Mesenteric fat pad (tissue), 1 donor: ENCODE measurements at places on chromosomes 2 and 18.

- DNase-seq = no peak
Measured at GRCh38 chr2:2183176-2183575, 147.9 kb downstream of the MYT1L start.

DNA sequence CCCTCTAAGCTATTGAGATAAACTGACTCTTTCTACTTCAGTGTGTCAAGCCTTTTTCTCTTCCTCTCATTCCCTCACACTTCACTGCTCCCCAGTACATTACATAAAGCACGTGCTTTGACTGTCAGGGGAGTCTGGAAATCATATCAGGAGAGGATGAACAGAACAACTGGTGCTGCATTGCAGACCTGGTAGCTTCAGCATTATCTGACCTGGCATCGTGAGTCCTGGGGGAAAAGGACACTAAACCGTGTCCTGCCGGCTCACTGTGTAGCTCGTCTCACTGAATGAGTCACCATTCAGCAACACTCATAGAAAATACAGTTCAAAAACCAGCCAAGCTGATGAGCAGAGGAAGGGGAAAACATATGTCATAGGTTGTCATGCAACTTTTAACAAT lies 108.5 kb upstream of the UNC80 start:
- no peak for DNase-seq

GRCh38 chr2:94984964-94985575 lies 40.4 kb upstream of the MAL start:
- DNase-seq = no peak

DNA sequence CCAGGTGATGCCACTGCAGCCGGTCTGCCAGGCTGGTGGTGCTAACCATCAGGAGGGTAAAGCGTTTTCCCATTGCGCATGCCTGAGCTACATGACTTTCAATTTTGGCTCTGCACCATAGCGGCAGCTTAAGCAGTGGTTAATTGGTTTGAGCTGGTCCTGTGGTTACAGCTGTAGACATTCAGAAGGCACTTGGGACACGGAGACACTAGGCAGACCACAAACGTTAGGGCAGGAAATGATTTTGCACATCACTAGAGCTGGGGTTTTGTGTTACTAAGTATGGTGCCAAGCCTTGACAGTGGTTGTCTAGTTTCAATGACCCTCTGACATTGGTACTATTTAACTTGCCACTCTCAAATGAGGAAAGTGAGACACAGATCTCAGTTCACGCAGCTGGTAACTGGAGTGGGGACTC lies 28.9 kb upstream of the CNOT11 start:
- no peak for DNase-seq

GRCh38 chr2:64485961-64486360 lies 32.0 kb downstream of the LGALSL start:
- no peak for DNase-seq

DNA sequence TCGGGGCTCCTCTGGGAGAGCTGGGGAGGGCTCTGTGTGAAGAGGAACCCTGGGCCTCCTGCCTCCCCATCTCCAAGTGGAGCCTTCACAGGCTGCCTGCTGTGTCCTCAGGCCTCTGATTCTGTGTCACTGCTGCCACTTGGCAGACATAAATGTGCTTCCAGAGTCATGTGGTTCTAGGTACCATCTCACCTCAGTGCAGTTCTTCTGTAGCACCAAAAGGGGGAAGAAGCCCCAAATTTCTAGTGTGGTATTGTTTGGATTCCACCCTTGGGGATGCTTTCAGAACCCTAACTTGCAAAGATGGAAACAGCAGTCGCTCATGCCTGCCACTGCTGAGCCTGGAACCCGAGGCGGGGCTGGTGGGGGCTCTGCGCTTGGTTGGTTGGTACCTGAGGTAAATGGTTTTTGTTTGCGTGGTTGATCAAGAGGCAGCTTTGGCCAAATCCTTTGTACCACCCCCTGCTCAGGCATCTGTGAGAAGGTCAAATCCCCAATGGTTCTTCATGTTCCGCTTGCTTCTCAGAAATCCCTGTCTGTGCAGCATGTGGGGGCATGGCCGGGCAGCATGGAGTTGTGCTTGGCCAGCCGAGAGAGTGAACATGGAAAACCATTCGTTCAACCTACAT lies 27.5 kb downstream of the COA5 start:
- DNase-seq = no peak

DNA sequence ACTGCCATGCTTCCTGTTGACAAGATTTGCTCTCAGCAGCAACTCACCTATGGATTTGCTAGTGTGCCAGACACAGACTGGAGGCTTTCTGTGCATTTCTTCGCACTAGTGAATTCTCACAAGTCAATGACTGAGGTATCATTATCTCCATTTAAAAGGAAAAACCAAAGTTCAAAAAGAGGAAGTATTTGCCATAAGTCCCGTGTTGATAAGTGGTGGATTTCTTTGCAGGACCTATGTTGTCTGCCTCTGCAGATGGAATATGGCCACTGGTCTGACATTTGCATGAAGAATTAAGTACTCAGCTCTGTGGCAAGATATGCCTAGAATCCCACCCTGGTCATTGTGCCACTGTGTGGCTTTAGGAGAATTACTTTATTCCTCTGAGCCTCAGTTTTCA lies 299.6 kb downstream of the PAX3 start:
- DNase-seq = no peak

- no peak for DNase-seq
Measured at GRCh38 chr18:45232061-45232460, 383.2 kb upstream of the SLC14A2 start.

DNA sequence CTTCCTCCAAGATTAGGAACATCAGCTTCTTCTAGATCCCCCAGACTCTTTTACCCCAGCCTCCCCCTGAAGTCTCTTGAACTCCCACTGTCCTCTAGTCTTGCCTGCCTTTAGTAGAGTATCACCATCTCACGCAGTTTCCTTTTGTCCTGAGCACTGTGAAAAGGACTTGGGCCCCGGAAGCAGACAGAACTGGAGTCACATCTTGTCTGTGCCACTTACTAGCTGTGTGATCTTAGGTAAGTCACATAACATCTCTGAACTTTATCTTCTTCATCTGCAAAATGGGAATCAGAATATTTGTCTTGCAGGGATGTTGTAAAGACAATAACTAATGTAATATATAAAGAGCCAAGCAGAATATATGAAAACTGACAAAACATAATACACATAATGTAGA lies 8.4 kb upstream of the TRABD2A start:
- DNase-seq = no peak

GRCh38 chr2:48007699-48008268 lies 101.5 kb upstream of the FBXO11 start:
- DNase-seq = no peak

- no peak for DNase-seq
Measured at GRCh38 chr2:233489666-233490065, 76.9 kb downstream of the USP40 start.

- no peak for DNase-seq
Measured at GRCh38 chr2:135825550-135826176, 11.3 kb downstream of the LCT start.

GRCh38 chr2:176819306-176819705 lies 393.3 kb upstream of the HNRNPA3 start:
- DNase-seq = no peak

DNA sequence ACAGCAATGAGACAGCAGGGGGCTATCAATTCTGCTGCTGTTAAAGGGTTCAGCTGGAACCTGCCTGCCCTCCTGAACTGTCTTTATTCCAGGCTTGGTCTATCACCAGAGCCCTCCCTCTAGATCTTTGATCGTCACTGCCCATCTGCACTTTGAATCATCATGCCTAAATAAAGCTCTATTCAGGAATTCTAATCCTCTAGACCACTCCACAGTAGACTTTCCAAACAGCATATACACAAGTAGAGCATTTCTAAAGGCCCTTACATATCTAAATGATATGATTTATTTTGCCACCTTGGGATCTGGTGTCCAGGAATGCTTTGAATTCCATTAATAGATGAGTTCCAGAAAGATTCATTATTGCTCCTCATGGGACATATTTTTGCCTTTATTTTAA lies 542.1 kb upstream of the SYT4 start:
- DNase-seq = no peak

- no peak for DNase-seq
Measured at GRCh38 chr18:8990276-8991031, 112.0 kb upstream of the NDUFV2 start.

DNA sequence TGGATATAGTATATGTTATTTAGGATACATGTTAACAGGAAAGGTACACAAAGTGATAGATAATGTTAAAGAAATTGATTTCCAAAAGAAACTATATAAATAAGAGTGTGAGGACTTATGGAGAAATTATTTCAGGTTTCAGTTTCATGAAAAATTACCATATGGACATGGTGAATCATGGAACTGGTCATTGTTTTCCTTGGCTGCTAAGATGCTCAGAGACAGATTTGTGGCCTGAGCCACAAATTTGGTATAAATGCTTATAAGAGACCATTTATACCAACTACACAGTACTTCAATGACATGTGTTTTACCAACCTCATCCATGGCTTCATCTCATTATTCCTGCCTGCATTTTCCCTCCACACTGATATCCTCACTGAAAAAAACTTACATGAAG lies 188.1 kb downstream of the FMNL2 start:
- DNase-seq = no peak

DNA sequence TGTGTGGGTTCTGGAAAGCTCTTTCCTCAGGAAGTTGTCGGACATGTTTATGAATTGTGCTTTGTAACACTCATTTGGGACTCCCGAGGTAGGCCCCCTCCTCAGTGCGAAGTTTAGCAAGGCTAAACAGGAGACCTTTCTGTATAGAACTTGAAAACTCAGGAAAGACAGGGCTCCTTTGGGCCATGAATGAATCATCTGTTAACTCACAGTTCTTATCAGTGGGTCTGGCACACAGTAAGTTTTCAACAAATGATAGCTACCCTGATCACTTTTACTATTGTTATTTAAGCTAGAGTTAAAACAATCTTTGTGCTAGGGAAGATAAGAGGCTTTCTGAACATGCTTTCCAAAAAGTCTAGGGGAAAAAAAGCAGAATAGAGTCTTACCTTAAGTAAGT lies 430.5 kb upstream of the ETAA1 start:
- DNase-seq = no peak

DNA sequence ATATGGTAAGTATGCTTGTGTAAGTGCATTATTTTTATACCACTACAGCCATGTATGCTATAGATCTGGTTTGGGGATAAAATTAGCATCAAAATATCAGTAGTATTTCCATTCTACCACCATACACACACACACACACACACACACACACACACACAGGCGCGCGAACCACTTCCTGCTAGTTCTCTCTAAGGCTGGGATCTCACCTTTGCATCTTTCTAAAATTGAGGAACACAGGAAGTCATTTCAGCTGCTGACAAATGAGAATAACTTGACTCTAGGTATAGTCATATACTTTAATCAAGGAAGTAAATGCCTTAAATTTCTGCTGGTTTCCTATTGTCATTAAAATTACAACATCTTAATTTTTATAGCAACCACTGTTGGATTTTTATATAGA lies 72.5 kb downstream of the RBM43 start:
- DNase-seq = no peak

GRCh38 chr2:128359841-128360240 lies 41.2 kb upstream of the HS6ST1 start:
- peak; percentile 78 for DNase-seq

- DNase-seq = no peak
Measured at GRCh38 chr18:70384181-70384790, 95.4 kb downstream of the SOCS6 start.

- DNase-seq = no peak
Measured at GRCh38 chr18:26255695-26256622, 29.7 kb downstream of the TAF4B start.

- DNase-seq = no peak
Measured at GRCh38 chr18:27948986-27949385, 227.9 kb downstream of the CDH2 start.

DNA sequence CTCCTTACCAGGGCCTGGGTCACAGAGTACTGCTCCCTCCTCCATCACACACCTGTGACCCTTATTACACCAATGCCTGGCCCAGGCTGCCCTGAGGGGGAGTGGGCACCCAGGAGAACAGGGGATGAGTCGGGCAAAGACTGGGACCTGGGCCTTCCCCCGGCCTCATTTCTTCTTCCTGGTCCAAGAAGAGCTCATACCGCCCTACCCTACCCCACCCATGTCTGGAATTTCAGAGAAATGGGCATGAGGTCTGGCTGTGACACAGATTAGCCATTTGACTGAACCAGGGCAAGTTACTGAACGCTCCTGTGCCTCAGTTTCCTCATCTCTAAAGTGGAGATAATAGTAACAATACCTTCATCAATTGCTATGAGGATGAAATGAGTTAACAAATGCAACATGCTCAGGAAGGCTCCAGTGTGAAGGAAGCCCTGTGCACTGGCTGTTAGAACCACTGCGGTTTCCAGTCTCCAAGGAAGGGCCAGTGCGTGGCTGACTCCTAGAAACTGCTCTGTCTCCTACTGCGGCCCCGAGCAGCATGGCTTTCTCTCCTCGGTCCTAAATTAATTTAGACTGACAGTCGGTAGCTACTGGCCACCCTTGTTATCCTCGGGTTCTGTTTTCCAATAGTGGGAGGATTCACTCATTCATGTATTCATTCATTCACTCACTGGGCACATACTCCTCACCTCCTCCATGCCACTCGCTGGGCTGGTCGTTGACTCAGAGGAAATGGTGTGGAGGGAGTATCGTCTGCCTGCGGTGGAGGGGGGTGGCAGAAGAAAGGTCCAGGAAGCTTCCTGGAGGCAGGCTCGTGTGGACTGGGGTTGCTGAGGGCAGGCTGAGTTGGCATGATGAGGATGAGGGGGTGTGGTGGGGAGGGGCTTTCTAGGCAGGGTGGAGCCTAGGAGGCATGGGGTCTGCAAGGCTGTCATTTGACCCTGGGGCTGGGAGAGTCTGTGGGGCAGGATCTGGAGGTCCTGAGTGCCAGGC lies 175.6 kb downstream of the GLI2 start:
- DNase-seq = no peak

GRCh38 chr2:172845028-172845630 lies 109.5 kb downstream of the RAPGEF4 start:
- DNase-seq = no peak

GRCh38 chr2:8786463-8786862 lies 51.0 kb downstream of the KIDINS220 start:
- DNase-seq = no peak

DNA sequence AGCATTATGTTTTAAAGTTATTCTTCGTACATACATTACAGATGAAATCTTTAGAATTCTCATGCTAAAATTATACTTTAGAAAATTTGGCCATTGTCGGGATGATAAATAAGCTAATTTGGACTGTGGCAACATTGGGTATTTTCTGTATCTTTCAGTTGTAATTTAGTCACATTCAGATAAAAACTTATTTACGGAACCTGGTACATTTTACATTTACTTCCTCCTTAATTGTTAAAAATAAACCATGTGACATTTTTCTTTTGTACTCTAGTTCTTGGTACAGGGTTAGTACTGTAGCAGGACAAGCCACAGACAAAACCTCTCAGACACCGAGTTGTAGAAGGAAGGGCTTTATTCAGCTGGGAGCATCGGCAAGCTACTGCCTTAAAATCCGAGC lies 4.2 kb downstream of the CNDP2 start:
- DNase-seq = no peak

DNA sequence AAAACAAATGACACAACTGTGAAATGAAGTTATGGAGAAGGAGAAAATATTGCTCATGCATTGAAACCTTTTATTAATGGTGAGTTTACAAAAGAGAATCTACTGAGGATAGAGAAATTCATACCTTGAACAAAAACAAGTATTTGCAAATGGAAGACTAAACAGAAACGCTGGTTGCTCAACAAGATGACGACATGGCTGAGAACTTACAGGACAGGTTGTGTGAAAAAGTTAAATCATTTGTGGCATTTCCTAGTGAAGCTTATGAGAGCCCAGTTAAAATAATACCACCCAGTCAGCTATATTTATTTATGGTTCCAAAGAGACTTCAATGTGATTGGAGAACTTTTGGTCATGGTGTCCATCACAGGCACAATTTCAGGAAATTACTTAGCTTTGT lies 148.6 kb upstream of the PKDCC start:
- no peak for DNase-seq

- no peak for DNase-seq
Measured at GRCh38 chr2:165640247-165640929, 153.7 kb downstream of the GALNT3 start.
